ENCODE measurements at places on chromosomes 6 and 20. TPM values are rescaled to one million over a fixed set of nuclear protein-coding genes. Genes with fewer than 3 reads are reported as not detected.

- no peak for DNase-seq
Measured at GRCh38 chr6:64255000-64255399, 619.4 kb downstream of the PHF3 start.

DNA sequence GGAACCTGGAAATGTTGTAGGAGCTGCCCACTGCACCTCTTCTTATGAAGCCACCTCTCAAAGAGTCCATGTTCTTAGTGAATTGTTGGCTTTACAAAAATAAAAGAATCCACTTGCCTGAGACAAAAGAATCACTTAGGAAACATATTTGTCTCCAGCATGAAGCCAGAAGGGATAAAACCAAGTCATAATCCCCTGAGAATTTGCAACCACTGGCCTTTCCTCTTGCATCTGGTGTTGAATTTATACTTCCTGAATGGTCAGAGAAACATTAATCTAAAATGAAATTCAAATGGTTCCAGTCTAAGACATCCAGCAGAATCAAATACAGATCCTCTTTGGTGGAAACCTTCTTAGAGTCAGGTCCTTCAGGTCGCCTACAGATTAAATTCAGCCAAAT lies 192.5 kb upstream of the ECI2 start:
- DNase-seq: no peak

- no peak for DNase-seq
Measured at GRCh38 chr6:162871966-162872365, 144.2 kb downstream of the PACRG start.

GRCh38 chr6:11025921-11026635 lies 18.0 kb downstream of the ELOVL2 start:
- DNase-seq: no peak

DNA sequence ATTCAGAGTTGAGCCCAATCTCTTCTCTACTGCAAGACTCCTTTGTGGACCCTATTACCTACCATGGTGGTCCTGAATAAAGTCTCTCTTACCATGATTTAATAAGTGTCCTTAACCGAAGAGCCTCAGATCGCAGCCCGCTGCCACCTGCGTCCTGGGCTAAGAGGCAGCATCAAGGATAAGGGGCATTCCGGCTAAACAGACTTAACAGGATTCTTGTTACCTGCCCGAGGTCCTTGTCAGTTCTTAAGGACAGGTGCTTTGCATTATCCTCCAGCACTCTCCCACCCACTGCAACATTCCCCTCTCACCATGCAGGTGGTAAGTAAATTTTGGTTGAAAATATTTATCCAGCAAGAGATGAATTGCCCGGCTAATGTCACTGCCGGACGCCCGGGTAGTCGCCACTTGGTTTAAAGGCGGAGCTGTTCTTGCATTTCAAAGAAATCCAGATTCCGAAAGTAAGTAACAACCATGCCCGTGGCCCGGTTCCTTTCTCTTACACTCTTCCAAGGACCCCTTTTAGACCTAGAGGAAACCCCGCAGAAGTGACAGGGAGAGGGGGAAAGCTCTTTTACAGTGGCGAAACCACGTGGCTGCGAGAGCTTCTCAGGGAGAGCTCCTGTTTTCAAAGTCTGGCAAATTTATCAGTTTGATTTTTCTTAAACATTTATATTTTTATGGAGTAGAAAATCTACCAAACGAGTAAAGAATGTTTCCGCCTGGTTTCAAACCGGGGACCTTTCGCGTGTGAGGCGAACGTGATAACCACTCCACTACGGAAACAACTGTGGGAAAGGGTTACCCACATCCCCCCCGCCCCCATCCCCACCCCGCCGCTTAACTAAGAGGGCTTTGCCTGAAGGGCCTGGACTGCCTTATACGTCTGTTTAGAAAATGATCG lies 41.9 kb upstream of the PRSS16 start:
- no peak for DNase-seq

GRCh38 chr6:797479-798077 lies 104.6 kb upstream of the EXOC2 start:
- peak; percentile 42 for DNase-seq

GRCh38 chr6:4313044-4313686 lies 177.8 kb upstream of the ECI2 start:
- peak; percentile 17 for DNase-seq

- DNase-seq: no peak
Measured at GRCh38 chr6:52522151-52522626, 54.7 kb downstream of the TRAM2 start.

DNA sequence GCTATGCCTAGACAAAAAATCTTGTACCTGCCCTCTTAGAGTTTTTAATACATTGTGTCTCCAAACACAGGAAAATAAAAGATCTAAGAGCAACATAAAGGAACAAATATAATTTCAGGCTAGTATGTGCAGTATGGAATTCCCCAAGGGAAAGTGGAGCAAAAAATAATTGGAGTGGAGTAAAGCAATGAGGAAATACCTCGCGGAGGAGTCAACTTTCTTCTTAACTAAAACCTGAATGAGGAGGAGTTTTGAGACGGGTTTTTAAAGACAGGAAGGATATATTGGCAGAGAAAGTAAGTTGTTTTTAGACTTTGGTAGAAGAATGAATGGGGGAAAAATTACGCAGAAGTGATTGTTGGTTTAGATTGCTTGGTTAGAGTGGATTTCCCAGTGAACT lies 14.0 kb downstream of the HIVEP1 start:
- no peak for DNase-seq

DNA sequence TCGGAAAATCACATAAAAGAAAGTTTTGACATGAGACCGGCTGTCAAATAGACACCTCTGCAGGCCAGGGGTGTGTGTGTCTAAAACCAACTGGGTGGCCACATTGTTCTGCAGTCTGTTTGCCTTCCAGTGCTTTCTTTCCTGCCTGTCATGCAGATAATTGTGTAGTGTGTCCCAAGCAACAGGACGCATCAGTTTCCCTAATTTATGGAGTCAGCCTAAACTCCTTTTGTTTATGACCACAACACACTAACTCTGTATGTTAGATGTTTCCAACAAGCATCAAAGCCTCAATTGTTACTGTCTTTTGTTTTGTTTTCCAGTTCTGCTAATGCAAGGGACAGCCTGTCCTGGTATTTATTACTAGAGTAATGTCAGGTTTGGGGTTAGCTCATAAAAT lies 205.7 kb downstream of the ATXN1 start:
- DNase-seq: no peak

DNA sequence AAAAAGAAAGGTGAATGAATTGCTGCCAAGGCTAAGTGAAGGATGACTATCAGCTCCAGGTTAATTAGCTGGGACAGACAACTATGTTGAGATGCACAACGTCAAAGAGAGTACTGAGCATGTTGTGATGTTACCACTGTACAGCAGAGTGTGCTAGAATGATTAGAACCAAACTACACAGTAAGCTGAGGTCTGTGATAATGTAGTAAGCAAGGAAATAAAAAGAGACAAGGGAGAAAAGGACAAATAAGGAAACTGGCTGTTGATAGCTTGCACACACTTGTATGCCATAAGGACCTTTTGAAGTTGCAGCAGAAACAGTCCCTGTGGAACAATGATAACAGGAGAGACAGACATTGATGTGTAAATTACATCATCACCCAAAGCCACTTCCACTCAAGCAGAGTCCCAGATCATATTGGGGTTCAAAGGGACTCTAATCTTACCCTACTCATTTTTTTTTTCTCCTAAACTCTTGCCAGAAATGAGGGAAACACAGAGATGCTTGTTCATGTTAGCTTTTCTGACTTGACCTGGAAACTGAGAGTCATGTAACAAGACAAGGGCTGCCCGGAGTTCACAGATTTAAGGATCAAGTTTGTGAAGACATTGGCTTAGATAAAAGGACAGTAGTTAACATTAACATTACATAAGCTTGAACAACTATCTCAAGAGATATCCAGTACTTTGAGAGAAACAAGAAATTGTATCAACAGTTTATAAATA lies 189.9 kb downstream of the CENPW start:
- no peak for DNase-seq

DNA sequence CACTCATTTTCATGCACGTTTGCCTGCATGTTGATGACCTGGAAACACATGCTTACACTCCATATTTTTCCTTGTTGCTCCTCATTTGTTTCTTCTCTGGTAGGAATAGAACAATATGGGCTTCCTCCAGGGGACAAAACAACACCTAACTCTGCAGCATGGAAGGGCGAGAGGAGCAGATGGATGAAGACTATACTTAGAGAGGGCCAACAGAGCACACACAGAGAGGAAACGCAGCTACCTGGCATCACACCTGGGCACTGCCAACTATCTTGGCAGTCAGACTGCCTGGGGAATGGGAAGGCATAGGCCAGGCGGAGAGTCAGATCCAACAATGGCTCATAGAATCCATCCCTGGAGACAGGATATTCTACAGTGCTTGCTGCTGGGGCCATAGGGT lies 290.9 kb downstream of the CD83 start:
- DNase-seq: no peak

DNA sequence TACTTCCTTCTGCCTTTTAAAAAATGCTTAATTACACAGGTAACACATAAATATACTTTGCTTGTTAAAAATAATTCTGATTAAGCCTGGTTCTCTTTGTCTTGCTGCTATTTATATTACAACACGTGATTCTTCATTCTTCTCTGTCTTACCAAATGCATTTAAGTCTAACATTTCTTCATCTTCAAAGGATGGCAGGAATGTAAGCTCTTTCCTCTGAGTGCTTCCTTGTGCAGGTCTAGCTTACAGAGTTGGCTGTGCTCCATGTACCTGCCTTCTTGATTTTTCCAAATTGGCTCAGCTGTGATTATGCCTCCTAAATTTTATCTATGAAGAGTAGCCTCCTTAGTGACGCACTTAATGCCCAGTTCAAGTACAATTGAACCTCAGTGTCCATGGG lies 44.4 kb downstream of the RNF144B start:
- no peak for DNase-seq

GRCh38 chr6:90865513-90865912 lies 278.6 kb upstream of the MAP3K7 start:
- DNase-seq: no peak

GRCh38 chr6:18160911-18161310 lies 5.7 kb downstream of the KDM1B start:
- DNase-seq: no peak

DNA sequence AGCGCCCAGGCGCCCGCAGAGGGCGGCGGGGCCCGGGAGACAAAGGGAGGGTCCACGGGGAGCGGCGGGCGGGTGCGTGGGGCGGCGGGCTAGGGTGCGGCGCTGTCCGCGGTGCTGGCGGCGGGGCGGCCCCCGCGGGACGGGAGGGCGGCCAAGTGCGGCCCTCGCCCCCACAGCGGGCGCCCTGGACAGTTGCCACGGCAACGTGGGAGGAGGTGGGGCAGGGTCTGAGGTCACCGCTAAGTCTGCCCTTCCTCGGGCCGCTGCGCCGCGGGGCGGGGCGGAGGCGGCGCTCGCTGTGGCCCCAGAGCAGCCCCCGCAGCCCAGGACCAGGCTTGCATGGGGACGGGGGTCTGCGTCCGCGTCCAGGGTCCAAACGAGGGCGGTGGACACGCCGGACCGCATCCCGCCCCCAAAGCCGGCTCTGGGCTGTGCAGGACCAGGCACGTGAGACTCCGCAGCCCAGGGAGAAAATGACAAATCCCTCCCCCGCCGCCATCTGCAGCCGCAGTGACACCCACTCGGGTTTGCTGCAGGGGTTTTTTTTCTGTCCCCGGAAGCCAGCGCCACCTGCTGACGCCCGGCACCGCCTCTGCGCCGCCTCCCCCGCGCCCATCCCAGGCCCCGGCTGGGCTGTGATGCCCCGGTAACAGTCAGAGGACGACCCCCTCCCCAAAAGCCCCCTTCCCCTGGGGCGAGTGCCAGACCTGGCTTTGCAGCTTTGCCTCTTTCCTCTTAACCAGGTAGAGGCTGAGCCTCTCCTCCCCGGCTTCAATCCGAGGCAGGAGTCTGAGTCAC lies 36.8 kb downstream of the YTHDF1 start:
- DNase-seq: no peak

DNA sequence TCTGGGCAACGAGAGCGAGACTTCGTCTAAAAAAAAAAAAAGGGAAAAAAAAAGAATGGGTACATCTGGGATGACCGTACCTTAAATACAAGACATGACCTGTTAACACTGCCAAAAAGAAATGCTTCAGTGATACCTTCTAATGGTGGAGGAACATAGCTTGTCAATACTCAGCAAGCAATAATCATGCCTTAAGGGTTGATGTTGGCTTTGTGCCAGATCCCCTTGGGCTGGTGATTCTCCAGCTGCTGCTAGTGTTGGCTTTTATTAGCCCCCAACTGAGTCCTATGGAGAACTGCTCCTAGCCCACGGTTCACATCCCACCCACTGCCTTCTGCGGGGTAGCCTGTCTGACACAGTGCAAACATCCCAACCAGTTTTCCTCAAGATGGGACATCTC lies 134.9 kb downstream of the PLCB1 start:
- no peak for DNase-seq

DNA sequence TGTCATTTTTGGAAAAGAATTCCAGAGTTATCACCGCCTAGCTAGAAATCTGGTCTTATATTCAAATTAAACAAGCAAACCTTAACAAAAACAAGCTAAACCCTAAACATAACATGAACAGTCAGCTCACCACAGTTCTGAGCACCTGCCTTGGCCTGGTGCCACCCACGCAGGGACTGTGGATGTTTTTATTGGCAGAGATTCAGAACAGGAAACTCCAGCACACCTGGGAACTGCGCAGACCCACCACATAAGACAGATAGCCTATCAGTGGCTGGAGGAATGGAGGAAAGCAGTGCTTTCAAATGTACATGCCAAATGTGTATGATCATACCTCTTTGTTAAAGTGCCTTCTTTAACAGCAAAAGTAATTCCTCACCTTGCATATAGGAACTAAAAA lies 8.9 kb downstream of the SLC16A10 start:
- DNase-seq: no peak

DNA sequence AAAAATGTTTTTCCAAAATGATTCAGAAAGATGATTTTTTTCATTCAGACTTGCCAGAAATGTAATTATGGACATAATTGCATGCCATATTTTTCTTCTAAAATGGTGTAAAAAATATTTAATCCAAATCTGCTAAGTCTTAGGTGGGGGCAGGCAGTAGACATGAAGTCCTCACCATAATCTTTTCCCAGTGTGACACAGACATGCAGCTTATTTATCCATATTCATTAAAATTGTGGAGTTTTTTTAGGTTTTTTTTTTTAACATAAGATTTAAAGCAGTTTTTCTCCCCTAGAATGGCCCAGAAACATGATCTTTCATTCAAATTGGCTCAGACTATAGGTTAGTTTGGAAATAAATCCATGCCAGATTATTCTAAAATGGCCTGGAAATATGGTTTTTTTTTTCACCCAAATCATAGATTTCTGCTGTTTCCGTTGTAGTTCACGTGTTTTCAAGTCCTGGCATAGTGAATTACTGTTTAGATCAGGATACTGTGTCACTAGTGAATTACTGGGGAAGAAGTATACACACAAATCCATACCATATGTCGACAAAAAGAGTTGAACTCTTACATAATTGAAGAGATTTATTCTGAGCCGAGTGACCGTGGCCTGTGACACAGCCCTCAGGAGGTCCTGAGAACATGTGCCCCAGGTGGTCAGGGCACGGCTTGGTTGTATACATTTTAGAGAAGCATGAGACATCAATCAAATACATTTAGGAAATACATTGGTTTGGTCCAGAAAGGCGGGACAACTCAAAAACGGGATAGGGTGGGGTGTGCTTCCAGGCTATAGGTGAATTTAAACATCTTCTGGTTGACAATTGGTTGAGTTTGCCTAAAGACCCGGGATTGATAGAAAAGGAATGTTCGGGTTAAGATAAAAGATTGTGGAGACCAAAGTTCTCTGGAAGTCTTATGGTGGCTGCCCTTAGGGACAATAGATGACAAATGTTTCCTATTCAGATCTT lies 33.9 kb downstream of the ZNF133 start:
- peak; percentile 5 for DNase-seq

Gene ZSCAN16
- polyA plus RNA-seq: 3.3 TPM

Gene CRISP3
- not detected for polyA plus RNA-seq

Gene ID4
- polyA plus RNA-seq: 5.1 TPM

Gene CCM2L
- polyA plus RNA-seq: 5.3 TPM

Gene HRH3
- polyA plus RNA-seq: 0.67 TPM

Gene MRPS18A
- 29.5 TPM for polyA plus RNA-seq

Gene KIF25
- 0.37 TPM for polyA plus RNA-seq

Data from muscle of back (tissue), 13 donors.